Activated naive CD8-positive, alpha-beta T cell treated with anti-CD3 and anti-CD28 coated beads for 36 hours (primary cell): ENCODE measurements at places on chromosomes 5 and 9. TPM values are rescaled to one million over a fixed set of nuclear protein-coding genes. Genes with fewer than 3 reads are reported as not detected.

DNA sequence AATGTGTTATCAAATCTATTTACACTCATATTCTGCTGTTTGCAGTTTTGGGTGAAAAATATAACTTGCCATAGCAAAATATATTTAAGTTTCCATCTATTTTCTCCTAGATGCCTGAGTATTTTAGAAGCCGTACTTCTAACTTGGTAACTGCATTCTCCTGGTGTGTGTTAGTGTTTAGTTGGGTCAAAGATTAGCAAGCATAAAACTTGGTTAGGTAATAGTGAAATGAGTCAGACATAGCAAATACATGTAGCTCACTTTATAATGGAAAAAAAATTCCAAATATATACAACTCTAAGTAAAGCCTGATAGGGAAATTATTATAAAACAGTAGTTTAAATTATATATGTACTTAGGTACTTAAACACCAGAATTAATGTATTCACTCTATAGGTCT lies 640.7 kb upstream of the ST8SIA4 start:
- H3K36me3 ChIP-seq = no peaks in the 10 kb centered on the region
- H3K27ac ChIP-seq = no peak overlapping the region

DNA sequence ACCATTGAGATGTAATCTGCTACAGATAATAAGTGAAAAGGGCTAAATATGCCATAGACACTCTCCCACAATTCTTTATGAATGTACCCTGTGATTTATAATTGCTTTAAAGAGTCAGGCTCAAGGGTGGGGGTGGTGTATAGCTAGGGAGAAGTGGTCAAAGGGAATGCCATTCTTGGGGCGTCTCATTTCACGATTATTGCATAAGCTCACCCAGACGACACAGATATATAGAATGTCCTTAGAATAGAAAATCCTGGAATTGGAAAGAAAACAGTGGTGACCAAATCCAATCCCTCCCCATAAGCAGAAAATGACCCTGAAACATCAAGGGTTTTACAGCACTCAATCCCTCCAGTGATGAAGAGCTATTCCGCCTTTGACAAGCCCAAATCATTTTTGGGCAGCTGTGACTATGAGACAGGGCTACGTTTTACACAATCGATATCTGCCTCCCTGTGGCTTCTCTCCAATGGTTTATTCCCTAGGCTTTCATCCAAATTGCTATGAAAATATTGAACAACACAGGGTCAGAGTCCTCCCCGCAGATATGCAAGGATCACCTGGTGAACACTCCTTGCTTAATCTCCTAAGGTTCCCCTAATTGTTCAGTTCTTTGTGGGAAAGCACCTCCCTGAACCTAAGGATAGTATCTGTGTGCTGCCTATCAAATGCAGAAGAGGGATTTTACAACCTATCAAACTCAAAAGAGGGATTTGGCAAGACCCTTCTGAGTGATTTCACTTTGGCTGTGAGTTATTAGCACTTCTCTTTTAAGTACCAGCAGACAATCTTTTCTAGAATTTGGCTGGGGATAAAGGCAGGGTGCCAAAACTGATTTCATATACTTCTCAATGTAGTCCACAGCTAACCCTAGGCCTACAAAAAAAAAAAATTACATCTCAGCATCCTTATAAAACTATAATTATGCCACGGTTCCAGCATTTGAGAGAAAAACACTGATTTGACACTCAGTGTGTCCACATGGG lies 144.9 kb upstream of the CDH6 start:
- no peak overlapping the region for H3K27ac ChIP-seq
- no peaks in the 10 kb centered on the region for H3K27me3 ChIP-seq
- no peaks in the 10 kb centered on the region for H3K36me3 ChIP-seq
- no peak overlapping the region for H3K4me3 ChIP-seq

GRCh38 chr5:127505905-127506304 lies 11.5 kb upstream of the PRRC1 start:
- no peaks in the 10 kb centered on the region for H3K4me1 ChIP-seq
- DNase-seq = no peak
- no peak overlapping the region for H3K27ac ChIP-seq
- peaks cover 9% of the 10 kb centered on the region for H3K27me3 ChIP-seq

DNA sequence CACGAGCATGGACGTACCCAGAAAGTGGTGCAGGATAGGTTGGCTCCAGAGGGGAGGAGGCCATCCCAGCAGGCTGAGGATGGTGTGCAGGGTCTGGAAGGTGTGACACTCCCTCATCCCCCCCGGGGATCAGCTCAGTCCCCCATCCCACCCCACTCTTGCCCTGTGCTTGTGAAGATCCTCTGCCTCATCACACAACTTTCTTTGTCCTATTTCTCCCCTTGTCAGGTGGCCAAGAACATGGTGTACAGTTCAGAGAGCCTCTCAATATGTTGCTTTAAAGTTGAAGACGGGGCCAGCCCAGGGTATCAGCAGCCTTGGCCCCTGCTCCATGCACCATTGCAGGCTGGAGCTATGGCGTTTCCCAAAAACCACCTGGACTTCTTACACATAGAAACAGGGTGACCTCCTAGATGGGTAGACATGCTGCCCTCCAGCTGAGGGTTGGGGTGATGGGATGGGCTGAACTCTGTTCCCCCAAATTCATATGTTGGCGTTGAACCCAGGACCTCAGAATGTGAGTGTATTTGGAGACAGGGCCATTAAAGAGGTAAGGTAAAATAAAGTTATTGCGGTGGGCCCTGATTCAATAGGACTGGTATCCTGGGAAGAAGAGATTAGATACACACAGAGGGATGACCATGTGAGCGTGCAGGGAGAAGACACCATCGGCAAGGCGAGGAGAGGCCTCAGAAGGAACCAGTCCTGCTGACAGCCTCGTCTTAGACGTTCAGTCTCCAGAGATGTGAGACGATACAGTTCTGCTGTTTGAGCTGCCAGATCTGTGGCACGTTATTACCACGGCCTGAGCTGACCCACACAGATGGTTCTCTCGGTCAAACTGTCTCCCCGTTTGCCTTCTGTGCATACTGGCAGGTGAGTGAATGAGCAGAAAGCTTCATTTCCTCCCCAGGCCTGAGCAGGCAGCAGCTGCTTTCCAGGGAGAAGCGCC lies 272.5 kb downstream of the GADD45G start:
- no peaks in the 10 kb centered on the region for H3K4me1 ChIP-seq
- no peak overlapping the region for H3K27ac ChIP-seq
- no peaks in the 10 kb centered on the region for H3K27me3 ChIP-seq
- no peak for DNase-seq
- H3K4me3 ChIP-seq = no peak overlapping the region
- no peaks in the 10 kb centered on the region for H3K36me3 ChIP-seq

PCA3 gene
- not detected for total RNA-seq

GRCh38 chr9:135415586-135415985 lies 64.0 kb upstream of the PPP1R26 start:
- no peaks in the 10 kb centered on the region for H3K36me3 ChIP-seq
- DNase-seq = no peak
- no peak overlapping the region for H3K27ac ChIP-seq
- no peaks in the 10 kb centered on the region for H3K4me1 ChIP-seq
- no peak overlapping the region for H3K4me3 ChIP-seq

- H3K27ac ChIP-seq = no peak overlapping the region
- H3K27me3 ChIP-seq = no peaks in the 10 kb centered on the region
- no peak overlapping the region for H3K4me3 ChIP-seq
Observed at GRCh38 chr5:127762412-127762811, 59.2 kb downstream of the CCDC192 start.

IFNA2 gene
- total RNA-seq = not detected

- no peaks in the 10 kb centered on the region for H3K36me3 ChIP-seq
- no peak overlapping the region for H3K27ac ChIP-seq
- H3K4me1 ChIP-seq = no peaks in the 10 kb centered on the region
- no peak for DNase-seq
Observed at GRCh38 chr9:26308328-26308727, 584.3 kb downstream of the CAAP1 start.

GZMA gene
- total RNA-seq = 0.66 TPM

DNA sequence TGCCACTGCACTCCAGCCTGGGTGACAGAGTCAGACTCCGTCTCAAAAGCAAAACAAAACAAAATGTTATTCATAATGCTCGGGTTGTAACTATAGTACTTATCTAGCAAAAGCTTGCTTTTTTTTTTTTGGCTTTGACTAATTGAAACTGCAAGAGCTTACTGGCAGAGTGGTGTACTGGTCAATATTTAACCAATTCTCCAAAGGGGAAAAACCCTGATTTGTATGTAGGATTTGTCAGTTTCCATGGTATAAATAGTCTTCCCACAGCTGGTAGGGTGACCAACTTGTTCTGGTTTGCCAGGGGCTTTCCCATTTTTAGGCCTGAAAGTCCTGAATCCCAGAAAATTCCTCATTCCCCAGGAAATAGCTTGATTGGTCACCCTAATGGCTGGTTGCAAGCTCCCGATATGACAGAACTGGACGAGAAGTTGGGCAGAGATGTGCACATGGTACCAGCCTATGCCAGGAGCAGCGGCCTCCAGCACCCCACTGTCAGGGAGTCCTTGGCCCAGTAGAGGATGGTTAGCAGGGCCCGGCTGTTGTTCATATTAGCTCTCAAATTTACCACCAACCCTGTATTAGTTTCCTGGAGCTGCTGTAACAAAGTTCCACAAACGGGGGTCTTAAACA lies 58.0 kb downstream of the FXN start:
- no peaks in the 10 kb centered on the region for H3K27me3 ChIP-seq
- no peak for DNase-seq
- no peak overlapping the region for H3K4me3 ChIP-seq
- no peaks in the 10 kb centered on the region for H3K36me3 ChIP-seq
- H3K4me1 ChIP-seq = no peaks in the 10 kb centered on the region

- no peaks in the 10 kb centered on the region for H3K4me1 ChIP-seq
- no peak overlapping the region for H3K27ac ChIP-seq
- H3K4me3 ChIP-seq = no peak overlapping the region
- H3K36me3 ChIP-seq = no peaks in the 10 kb centered on the region
- DNase-seq = no peak
- peaks cover 11% of the 10 kb centered on the region for H3K27me3 ChIP-seq
Observed at GRCh38 chr9:133986774-133987445, 5.2 kb downstream of the VAV2 start.

PCDHB13 gene
- not detected for total RNA-seq

DNA sequence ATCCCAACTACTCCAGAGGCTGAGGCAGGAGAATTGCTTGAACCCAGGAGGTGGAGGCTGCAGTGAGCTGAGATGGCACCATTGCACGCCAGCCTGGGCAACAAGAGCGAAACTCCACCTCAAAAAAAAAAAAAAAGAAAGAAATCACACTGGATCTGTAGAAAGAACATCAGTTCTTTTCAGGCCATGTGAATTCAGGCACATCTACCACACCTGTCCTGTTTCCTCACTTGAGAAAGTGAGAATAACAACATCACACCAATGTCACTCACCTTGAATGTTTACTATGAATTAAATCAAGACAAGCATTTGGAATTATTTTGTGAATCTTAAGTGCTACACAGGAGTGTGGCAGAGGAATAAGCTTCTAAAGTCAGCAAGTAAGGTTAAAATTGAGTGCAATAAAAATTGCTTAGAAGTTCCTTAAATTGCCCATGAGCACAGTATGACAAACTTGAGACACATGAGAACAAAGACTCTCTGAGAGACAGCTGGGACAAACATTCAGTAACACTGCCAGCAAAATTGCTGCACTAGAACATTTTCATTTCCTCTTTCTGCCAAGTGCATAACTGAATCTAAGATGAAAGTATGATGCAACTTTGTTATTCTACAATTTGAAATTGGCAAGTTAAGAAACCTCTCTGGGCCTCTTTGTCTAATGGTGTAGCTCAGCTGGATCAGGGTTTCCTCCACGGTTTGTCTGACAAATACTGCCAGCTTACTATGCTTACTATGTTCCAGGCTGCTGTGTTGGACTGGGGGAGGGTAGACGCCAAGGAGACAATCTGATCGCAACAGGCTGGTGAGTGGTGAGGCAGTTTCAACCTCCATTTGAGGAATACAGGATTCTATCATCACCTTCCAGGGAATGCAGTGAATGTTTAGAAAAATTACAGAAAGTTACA lies 1.9 kb upstream of the RIC1 start:
- H3K27ac ChIP-seq = peak overlapping the region; percentile 98
- peak overlapping the region; percentile 98 for H3K4me3 ChIP-seq
- H3K36me3 ChIP-seq = peaks cover 18% of the 10 kb centered on the region
- H3K4me1 ChIP-seq = peaks cover 44% of the 10 kb centered on the region
- peak; percentile 57 for DNase-seq
